ENCODE measurements at places on chromosomes 1 and 21. TPM values are rescaled to one million over a fixed set of nuclear protein-coding genes. Genes with fewer than 3 reads are reported as not detected.

The TFF3 gene
- total RNA-seq = not detected

The CLIC6 gene
- 6.2 TPM for total RNA-seq

The NBPF6 gene
- total RNA-seq = not detected

The ASCL5 gene
- not detected for total RNA-seq

The KRTAP13-2 gene
- not detected for total RNA-seq

The MTARC1 gene
- total RNA-seq = 2.2 TPM

The ATP5IF1 gene
- 220 TPM for total RNA-seq

- no peak for DNase-seq
- H3K27ac ChIP-seq = no peak overlapping the region
- H3K27me3 ChIP-seq = peaks cover 13% of the 10 kb centered on the region
- no peaks in the 10 kb centered on the region for H3K36me3 ChIP-seq
- H3K4me3 ChIP-seq = no peak overlapping the region
Observed at GRCh38 chr1:181486098-181486420, 2.7 kb downstream of the CACNA1E start.

- H3K4me1 ChIP-seq = peaks cover 4% of the 10 kb centered on the region
- peak within 1 kb of the TSS; percentile 77 for H3K4me3 ChIP-seq
- H3K36me3 ChIP-seq = no peaks in the 10 kb centered on the region
Observed at GRCh38 chr1:32870615-32871363, at the start of gene FNDC5. Gene FNDC5 (minus strand): TSS chr1:32870912.

- H3K4me1 ChIP-seq = peaks cover 8% of the 10 kb centered on the region
- H3K4me3 ChIP-seq = no peak overlapping the region
- DNase-seq = peak; percentile 87
- H3K27ac ChIP-seq = peak overlapping the region; percentile 2
Observed at GRCh38 chr21:39079617-39080016, 103.6 kb downstream of the PSMG1 start.

DNA sequence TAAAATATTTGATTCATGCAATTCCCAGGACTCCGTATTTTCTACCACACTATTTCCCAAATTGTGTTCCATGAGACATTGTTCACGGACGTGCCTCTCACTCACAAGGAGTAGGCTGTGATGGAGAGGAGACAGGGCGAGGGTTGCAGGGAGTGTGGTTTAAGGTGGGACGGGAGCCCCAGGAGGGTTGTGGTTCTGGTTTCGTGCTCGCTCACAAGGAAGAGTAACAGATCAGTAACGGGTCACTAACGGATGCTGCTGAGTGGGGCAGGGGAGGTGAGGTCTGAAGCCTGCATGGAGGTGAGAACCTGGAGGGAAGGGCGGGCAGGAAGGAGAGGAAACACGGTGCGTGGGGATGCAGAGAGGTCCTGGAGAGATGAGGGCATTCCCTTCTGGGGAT, 28.8 kb downstream of the TFF3 start:
- H3K27me3 ChIP-seq = no peaks in the 10 kb centered on the region
- no peak overlapping the region for H3K4me3 ChIP-seq
- no peaks in the 10 kb centered on the region for H3K36me3 ChIP-seq
- H3K4me1 ChIP-seq = no peaks in the 10 kb centered on the region
- H3K27ac ChIP-seq = no peak overlapping the region

GRCh38 chr1:201059871-201060555, 36.5 kb upstream of the KIF21B start:
- no peaks in the 10 kb centered on the region for H3K36me3 ChIP-seq
- no peak overlapping the region for H3K4me3 ChIP-seq
- no peak overlapping the region for H3K27ac ChIP-seq

DNA sequence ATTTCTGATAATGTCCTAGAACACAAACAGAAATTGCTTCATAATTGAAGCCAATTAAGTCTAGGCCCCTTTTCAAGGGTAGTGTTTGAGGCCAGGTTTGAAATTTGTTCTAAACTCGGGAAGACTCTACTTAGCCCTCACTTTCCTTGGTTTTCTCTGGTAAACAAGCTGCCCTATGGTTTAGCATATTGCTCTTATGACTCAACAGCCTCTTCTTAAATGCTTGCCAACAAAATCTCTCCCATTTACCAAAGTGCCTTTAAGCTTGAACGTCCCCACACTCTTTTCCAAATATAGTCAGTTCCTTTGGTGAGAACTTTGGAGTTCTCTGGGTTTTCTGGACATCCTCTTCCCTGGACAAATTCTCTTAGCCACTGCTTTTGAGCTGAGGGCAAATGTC, 5.8 kb upstream of the LCE6A start:
- H3K27me3 ChIP-seq = no peaks in the 10 kb centered on the region
- DNase-seq = no peak
- H3K27ac ChIP-seq = no peak overlapping the region
- no peaks in the 10 kb centered on the region for H3K36me3 ChIP-seq
- no peaks in the 10 kb centered on the region for H3K4me1 ChIP-seq
- no peak overlapping the region for H3K4me3 ChIP-seq

All from ascending aorta (tissue), 2 donors.